IPS DF 6.9 (cell line): ENCODE measurements at places on chromosomes 7 and 10.
A peak's percentile ranks its signal among the peaks of the same experiment; 100 is the strongest.

DNA sequence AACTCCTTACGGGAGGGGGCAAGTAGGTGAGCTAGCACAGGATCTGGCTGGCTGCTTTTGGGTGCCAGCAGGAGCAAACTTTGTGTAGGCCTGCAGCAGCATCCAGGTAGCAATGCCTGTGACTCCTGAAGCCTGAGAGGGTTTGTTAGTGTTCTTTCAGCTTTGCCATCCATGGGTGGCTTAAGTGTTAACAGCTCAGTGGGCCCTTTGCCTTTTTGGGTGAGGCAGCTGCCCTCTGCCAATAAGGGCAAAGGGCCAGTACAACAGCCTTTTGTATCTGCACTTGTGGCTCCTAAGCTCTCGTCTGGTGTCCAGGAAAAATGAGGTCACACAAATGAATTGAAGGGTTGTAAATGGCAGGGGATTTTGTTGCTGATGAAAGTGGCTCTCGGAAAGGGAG lies 359.0 kb upstream of the CHRM2 start:
- no peak for DNase-seq

DNA sequence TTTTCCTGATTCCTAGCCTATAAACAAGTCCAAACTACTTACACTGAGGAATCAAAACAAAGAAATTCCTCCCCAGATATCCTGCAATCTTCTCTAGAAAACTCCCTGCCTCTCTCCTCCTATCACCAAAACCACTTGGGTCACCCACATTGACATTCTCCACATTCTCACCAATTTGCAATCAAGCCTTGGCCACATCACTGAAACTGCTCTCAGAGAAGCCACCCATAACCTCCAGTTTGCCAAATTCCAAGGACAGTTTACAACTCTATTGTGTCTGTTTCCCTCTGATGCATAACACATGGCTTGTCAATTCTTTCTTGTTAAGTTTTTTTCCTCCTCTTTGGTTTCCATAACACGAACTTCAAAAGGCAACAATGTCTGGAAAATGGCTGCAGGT lies 233.5 kb downstream of the XPNPEP1 start:
- no peak for DNase-seq

DNA sequence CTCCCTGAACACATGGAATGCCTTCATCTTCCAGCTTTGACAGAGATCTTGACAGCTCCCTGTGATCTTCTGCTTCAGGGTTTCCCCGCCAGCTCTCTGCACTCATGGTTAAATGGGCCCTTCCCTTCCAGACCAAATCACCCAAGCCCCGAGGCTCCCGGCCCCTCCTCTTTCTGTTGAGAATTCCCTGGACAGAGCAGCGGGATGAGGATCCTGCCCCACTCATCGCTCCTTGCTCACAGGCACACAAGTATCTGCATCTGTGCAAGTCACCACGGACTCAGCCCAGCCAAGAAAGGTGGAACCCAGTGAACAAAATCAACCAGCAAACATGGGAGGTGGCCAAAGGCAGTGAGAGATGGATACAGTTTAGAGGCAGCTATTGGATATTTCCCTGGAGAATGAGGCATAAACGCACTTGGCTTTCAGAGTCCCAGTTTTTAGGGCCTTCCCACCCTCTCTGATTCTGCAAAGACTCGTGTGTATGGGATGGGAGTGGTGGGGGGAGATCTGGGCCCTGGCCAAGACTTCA lies 37.7 kb upstream of the CXCL12 start:
- no peak for DNase-seq

DNA sequence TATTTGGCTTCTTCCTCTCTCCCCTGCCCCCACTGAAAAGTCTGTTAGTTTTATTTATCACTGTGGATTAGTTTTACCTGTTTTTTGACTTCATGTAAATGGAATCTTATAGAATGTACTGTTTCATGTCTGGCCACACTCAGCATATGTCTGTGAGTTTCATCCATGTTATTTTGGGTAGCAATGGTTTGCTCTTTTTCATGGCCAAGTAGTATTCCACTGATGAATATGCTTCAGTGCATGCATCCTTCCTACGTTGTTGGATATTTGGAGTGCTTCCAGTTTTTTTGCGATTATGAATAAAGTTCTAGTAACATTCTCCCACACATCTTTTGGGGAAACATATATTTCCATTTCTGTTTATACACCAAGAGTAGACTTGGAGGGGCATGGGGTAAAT lies 19.1 kb downstream of the TCF7L2 start:
- no peak for DNase-seq

- DNase-seq = no peak
These were observed 40.5 kb downstream of the CAPZA2 start for GRCh38 chr7:116902867-116903266.

DNA sequence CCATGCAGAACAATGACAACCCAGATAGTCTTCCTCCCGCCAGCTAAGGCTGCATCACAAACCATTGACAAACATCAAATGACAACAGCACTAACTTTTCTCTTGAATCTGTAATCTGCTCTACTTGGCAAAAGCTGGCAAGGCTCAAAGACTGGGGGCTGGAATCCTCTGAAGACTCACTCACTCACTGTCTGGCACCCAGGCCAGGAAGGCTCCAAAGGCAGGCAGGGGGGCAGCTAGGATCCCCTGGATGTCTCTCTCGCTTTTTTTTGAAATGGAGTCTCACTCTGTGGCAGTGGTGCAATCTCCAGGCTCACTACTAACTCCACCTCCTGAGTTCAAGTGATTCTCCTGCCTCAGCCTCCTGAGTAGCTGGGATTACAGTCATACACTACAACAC lies 159.7 kb upstream of the GPR26 start:
- no peak for DNase-seq

GRCh38 chr10:32943395-32943794 lies 14.6 kb downstream of the ITGB1 start:
- no peak for DNase-seq

DNA sequence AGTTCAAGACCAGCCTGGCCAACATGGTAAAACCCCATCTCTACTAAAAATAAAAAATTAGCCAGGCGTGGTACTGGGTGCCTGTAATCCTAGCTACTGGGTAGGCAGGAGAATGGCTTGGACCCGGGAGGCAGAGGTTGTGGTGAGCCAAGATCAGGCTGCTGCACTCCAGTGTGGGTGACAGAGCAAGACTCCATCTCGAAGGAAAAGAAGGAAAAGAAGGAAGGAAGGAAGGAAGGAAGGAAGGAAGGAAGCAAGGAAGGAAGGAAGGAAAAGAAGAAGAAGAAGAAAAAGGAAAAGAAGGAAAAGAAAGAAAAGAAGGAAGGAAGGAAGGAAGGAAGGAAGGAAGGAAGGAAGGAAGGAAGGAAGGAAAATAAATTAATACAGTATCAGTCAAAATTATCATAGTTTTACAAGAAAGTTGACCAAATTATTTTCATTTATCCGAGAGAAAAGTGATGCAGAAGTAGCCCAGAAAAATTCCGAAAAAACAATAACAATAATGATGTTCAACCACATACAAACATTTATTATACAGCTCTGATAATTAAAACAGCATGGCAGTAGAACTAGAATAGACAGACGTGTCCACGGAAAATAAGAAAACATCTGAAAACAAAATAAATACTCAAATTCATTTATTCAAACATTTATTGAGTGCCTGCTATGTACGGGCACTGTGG lies 292.4 kb upstream of the MKLN1 start:
- DNase-seq = no peak

DNA sequence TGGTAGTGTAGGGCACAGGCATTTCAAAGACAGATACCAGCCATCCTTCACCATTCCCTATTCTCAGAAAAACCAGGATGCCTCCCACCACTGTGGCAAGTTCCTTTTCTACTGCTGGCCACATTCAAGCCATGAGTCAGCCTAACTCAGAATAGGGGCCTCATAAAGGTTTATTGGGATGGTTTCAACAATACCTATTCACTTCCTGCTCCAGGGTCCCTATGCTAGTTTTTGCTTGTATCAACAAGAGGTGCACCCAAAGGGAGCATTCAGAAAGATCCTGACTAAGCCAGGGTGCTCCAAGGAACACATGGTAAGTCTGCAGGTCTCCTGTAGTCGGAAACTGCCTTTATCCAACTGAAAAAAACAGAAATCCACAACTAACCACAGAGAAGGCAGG lies 76.9 kb upstream of the EGR2 start:
- DNase-seq = no peak

GRCh38 chr7:82443547-82444219 lies at the start of gene CACNA2D1:
CACNA2D1 (minus strand) TSS chr7:82443777.
- peak; percentile 22 for DNase-seq

DNA sequence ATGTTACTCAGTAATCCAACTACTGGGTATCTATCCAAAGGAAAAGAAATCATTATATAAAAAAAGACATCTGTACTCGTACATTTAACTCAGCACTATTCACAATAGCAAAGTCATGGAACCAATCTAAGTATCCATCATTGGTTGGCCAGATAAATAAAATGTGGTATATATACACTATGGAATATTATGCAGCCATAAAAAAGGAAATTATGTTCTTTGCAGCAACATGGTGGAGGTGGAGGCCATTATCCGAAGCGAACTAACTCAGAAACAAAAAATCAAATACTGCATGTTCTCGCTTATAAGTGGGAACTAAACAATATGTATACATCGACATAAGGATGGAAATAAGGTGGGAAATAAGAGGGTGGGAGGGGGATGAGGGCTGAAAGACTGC lies 56.2 kb upstream of the ANTXRL start:
- DNase-seq = no peak

DNA sequence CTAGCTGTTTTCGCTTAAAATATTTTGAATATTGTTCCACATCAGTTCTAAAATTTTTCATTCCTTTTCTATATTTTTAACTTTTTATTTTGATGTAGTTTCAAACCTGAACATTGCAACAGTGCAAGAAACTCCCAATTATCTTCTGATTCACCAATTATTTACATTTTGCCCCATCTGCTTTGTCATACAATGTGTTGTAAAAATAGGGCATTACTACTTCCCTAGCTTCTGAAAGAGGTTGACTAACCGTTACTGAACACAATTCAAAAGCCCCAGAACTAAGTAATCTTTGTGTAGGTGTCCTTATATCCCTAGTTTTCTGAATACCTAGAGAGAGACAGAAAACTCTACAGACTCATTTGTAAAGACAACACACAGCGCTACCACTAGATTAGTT lies 86.7 kb downstream of the AVL9 start:
- DNase-seq = no peak

DNA sequence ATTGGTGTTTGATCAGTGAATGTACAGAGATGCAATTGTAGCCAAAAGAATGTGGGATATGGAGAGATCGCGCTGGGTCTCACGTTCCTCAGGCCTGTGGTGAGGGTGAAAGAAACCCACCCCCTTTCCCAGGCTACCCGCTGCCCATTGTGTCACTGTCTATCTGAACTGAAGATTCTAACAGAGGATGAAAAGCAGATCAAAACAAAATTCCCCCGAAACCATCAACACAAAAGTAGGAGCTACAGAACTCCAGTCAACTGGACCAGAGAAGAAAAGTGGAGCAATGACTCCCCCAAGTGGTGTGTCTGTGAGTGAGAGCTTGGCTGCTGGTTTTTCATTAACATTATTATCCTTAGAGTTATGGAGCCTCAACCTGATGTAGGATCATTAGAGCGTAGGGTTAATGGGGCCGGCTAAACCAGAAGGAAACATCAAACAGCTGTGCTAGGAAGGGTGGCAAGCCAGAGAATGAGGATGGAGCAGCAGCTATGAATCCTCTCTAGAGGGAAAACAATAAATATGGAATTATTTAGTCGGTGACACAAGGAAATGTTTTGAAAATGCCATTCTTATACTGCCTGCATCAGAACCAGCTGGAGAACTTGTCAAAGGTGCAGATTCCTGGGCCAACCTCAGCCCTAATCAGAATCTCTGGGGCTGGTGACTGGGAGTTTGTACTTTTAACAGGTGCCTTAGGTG lies 38.3 kb downstream of the AKR1B1 start:
- DNase-seq = peak; percentile 31

DNA sequence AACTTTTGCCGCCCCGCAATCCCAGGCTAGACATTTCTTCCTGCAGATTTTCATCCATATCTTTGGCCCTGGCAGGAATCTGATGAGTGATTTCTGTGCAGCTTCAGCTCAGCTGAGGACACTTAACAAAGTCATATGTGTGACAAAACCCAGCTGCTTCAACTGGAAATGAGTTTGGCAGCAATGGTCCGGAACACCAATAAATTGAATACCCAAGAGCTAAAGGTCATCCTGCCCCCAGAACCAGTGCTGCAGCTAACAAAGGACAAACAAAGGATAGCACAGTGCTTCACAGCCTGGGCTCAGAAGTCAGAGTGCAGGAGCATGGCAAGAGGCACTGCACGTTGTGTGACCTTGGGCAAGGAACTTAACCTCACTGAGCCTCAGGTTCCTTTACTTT lies 40.0 kb upstream of the TRIL start:
- DNase-seq = no peak

DNA sequence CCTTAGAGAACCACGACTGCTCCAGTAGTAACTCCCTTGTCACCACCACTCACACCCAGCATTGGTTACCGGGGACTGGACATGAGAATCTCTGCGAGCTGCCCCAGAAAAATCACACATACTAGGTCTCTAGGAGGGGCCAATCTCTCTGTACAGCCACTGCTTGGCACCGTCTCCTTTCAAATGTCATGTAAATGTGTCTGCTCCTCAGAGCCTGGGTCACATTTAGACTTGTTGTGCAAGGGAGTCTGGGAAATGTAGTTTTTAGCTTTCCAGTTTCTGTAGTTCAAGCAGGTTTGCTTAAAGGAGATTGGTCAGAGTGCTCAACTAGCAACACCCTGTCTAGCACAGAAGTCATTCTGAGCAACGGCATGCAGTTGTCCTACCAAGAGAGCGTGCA lies 60.0 kb downstream of the CHN2 start:
- no peak for DNase-seq

GRCh38 chr7:112071856-112072255 lies 134.3 kb downstream of the DOCK4 start:
- no peak for DNase-seq
